ENCODE measurements at places on chromosomes 4 and X.

GRCh38 chr4:120672076-120672475, 250.4 kb downstream of the PRDM5 start:
- DNase-seq, result no peak

- DNase-seq, result no peak
These were observed 379.9 kb downstream of the ADAM29 start for GRCh38 chr4:175297965-175298565.

- no peak for DNase-seq
These were observed 13.8 kb downstream of the CLDN34 start for GRCh38 chrX:9980927-9981326.

GRCh38 chrX:117973110-117973807, 143.4 kb downstream of the KLHL13 start:
- no peak for DNase-seq

- DNase-seq, result no peak
These were observed 331.7 kb upstream of the ADGRL3 start for GRCh38 chr4:60868232-60868960.
